ENCODE measurements at places on chromosomes 4 and X.

DNA sequence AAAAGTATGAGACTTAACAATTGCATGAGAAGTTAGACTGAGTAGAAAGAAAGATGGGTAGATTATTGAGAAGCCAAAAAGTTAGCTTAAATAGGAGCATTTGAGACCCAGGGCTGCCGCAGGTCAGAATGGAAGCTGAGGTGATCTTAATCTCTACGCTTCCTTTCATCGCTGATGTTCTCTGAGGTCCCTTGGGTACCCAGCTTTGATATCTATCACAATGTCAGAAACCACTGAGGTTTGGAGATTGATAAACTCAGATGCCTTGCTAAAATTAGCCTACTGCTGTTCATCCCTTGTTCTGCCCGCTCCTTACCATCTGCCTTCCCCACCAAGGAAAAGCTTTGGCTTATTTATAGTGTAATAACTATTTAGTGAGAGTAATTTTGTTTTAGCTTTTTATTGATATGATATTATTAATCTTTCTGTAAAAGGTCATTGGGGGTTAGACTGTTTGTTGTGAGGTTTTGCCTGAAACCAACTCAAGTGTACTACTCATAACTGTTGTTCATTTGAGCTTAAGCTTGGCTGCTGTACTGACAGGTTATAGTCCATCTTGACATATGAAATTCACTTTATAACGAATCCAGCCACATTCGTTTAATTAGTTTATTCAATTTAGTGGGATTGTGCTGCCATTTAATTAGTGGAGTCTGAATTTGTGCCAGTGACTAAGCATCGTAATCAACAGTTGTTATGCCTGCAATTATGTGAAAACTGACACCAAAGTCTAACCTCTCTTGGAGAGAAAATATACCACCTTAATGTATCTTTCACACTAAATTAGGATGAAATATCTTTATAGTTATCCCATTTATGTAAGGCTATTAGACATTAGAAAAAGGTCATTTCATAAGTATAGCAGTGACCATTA lies 15.1 kb downstream of the MCUB start:
- DNase-seq = no peak

GRCh38 chr4:4990857-4991540 lies 28.3 kb downstream of the CYTL1 start:
- DNase-seq = no peak

- peak; percentile 10 for DNase-seq
Observed at GRCh38 chrX:47232803-47233332, at the start of gene USP11. Gene USP11, plus strand, starts transcription at chrX:47233009. Its CDS starts 35 bp downstream, at chrX:47233044.

- peak; percentile 74 for DNase-seq
Observed at GRCh38 chr4:56757821-56758411, 63.6 kb downstream of the SPINK2 start.

DNA sequence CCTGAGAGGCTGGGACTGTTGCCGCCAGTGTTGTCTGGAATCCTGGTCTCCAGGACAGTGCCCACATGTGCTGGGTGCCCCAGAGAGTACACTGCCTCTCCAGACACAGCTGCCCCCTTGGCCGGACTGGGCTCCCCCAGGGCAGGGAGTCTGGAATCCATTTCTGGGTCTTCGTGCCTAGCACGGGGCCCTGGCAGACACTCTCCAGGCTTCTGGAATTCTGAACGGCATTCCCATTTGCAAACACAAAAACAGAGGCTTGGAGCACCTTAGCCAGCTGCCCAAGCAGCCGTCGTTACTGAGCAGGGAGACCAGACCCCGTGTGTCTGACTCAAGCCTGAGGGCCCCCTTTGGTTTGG lies 20.8 kb downstream of the HMX1 start:
- no peak for DNase-seq

- no peak for DNase-seq
Observed at GRCh38 chr4:137949746-137950145, 292.4 kb downstream of the SLC7A11 start.

GRCh38 chrX:132470831-132471230 lies 18.0 kb downstream of the MBNL3 start:
- no peak for DNase-seq

- DNase-seq = no peak
Observed at GRCh38 chr4:52877694-52878093, 15.6 kb downstream of the RASL11B start.

DNA sequence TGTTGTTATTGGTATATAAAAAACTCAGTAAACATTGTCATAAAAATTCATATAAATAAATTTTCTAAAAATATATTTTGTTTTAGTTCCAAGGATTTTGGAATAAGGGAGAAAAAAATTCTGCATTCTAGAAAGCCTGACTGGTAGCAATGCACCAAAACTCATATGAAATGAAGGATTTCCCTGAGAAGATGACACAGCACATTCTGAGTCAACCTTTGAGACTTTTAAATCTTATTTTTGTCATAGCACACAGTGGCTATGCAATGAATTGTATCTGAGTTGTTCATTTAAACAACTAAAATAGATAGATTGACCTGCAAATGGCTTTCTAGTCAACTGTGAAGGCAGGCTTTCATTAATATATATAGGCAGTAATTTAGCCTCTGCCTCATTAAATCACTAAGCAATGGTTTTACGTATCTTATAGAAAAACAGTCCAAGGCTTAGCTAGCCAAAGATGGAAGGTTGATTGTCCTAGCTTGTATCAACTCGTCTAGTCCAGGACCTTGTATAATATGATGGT lies 239.1 kb upstream of the NEIL3 start:
- DNase-seq = no peak

GRCh38 chr4:155789982-155790381 lies 31.2 kb downstream of the GUCY1B1 start:
- DNase-seq = no peak

DNA sequence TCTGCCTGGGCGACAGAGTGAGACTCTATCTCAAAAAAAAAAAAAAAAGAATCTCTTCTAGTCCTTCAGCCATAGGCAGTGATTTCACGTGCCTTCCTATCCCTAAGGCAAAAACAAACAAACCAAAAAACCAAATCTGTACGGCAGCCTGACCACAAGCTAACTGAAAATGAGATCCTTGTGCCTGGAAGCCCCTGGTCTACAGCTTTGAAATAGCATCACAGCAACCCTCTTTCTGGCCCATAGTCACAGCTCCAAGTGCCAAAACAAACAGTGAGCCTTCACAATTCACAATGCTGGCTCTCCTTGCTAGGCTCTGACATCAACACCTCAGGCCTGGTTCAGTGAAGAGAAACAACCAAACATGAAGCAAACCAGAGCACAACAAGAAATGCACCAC lies 46.1 kb downstream of the TMEM150C start:
- no peak for DNase-seq

GRCh38 chr4:167079762-167080161 lies 154.5 kb downstream of the SPOCK3 start:
- no peak for DNase-seq

GRCh38 chr4:85798012-85798770 lies 323.2 kb downstream of the ARHGAP24 start:
- DNase-seq = no peak

- no peak for DNase-seq
Observed at GRCh38 chr4:90979556-90979955, 852.4 kb downstream of the CCSER1 start.

GRCh38 chr4:100189820-100190642 lies at the start of gene DDIT4L:
Gene DDIT4L, minus strand, starts transcription at chr4:100190468. Its CDS starts 485 bp downstream, at chr4:100189983.
- no peak for DNase-seq

DNA sequence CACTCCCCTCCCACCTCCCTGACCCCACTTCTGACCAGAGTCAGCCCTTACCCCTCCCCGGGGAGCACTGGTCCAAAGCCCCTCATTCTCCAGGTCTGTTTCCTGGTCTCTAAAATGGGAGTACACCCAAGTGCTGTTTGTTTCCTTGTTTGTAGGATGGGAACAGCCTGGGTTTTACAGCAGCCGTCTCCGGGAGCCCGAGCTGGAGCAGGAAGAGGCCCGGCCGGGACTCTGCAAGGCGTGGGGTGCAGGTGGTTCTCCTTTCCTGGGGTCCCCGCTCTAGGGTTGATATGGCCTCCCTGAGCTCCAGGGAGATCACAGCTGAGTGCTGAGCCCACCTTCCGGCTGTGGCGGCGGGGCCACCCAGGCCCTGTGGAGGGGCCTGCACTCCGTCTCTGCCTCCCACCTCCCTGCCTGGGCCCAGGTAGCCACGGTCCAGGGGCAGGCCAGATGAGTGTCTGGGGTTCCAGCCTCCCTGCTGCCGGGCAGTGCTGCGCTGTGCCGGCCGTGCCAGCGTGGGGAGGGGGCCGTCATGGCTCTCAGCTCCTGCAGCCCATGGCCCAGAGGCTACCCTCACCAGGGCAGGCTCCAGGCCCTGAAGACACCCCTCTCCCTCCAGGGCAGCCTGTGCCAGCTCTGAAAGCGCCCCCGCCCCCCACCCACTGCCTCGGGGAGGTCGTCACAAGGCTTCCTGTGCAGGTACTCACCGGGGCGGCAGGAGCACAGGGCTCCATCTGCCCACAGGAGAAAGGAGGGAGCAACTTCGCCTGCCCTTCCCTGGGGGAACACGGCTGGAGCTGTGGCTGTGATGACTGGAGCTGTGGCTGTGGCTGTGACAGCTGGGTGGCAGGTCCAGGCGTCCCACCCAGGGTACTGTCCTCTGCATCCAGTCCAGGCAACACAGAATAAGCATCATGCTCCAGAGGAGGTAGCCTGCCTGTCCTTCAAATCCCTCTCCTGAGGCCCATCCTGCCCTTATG lies 98.8 kb downstream of the ADRA2C start:
- no peak for DNase-seq

DNA sequence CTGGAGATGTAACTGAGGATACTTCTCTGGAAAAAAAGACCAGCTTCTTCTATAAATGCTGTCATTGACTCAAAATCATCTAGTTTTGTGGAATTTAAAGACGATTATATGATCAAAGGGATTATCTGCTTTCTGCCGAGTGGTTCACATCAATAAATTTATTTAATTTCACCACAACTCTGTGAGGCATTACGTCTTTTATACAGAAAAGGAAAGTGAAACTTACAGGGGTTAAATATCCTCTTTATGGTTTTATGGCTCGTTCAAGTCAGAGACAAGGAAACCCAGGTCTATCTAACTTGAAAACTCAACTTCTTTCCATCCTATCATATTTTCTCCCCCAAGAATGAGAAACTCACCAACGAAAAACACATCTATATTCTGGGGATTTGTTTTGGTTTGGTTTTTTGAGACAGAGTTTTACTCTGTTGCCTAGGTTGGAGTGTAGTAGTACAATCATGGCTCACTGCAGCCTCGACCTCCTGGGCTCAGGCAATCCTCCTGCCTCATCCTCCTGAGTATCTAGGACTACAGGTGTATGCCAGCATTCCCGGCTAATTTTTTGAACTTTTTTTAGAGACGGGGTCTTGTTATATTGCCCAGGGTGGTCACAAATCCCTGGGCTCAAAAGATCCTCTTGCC lies 377.9 kb upstream of the EMCN start:
- no peak for DNase-seq

GRCh38 chr4:184383497-184384055 lies 90.8 kb downstream of the IRF2 start:
- DNase-seq = no peak

DNA sequence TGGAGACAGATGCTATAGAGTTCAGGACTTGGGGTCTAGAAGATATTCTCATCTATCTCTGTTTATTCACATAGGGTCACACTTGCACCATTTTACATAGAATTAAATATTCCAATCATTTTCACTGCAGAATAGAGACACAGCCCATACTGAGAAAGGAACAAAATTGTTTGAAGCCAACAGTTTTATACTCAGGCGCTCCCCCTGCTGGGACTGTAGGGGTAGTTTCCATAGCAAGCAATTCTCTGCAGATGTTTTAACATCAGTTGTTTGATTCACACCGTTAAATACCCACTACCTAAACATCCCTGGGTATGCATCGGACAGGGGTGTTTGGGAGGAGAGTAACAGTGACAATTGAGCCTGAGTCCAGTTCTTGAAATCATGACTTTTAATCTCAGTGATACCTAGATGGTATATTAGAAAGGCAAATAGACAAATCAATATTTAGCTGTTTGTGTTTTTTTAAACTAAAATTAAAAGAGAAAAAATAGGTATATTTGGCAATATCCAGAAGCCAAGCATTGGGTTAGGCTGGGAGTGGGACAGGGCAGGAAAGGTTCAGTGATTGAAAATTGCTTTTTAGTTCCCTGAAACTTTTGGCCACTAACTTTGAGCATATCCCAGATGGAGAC lies 33.8 kb downstream of the LONRF3 start:
- peak; percentile 19 for DNase-seq

DNA sequence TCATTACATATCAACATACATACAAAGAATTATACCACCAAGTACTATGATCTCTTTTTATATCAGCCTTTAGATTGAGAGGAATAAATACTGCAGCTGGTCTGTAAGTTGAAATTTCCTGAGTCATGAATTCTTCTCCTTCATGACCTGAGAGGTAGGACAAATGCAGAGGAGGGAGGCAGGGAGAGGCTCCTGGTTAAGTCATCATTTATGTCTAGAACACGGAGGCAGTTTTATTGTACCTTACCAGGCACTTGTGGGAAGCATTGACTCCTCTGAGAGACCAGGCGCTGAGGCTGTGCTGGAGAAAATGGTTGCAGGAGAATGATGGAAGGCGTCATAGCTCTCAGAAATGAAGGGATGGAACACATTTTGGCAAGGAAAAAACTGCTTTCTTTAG lies 12.5 kb upstream of the CASK start:
- no peak for DNase-seq

DNA sequence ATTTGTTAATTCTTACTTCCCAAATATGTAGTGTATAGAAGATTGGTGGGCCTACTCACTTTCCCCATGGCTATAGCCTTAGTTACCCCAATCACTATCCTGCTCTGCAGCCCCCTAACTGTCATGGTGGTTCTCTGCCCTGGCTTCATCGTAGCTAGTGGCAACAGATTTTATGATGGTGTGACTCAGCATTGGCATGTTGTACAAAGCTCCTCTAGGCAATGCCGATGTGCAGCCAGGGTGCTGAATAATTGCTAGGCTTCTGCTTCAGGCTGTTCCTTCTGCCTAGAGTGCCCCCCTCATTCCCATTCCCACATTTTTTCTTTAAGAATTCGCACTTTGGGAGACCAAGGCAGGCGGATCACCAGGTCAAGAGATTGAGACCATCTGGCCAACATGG lies 35.2 kb downstream of the AFF2 start:
- DNase-seq = no peak

- no peak for DNase-seq
Observed at GRCh38 chrX:11100281-11101035, 10.7 kb upstream of the HCCS start.

GRCh38 chrX:24145303-24146186 lies 4.0 kb upstream of the ZFX start:
- DNase-seq = no peak

DNA sequence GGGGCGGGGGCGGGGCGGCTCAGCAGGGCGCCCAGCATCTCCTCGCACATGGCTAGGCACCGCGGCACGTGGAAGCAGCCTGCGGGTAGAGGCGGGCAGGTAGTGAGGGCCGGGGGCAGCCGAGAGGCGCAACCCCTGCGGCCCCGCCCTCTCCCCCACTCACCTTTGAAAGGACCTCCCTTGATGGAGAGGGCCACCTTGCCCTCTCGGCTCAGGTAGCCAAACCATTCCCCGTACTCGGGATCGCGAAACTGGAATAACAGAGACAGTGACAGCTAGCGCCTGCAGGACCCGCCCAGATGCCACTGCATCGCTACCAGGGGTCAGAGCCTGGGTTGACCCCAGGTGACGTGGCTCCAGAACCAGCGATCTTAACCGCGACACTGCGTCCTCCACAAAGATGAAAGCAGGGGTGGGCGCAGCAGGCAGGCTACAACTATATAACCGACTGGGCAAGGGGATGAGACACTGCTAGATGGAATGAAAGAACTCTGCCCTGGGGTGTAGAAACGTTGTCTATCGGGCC lies 552 bp upstream of the NAA10 start:
- no peak for DNase-seq

Measured in stimulated activated CD4-positive, alpha-beta T cell treated with anti-CD3 and anti-CD28 coated beads, TNF-alpha, amount 100 ng/mL, for 24 hours (primary cell).